ENCODE measurements at places on chromosomes 11 and 22. TPM values are rescaled to one million over a fixed set of nuclear protein-coding genes. Genes with fewer than 3 reads are reported as not detected.

Gene PELI3
- 17.3 TPM for total RNA-seq

Gene LRRC10B
- total RNA-seq: 0.16 TPM

DNA sequence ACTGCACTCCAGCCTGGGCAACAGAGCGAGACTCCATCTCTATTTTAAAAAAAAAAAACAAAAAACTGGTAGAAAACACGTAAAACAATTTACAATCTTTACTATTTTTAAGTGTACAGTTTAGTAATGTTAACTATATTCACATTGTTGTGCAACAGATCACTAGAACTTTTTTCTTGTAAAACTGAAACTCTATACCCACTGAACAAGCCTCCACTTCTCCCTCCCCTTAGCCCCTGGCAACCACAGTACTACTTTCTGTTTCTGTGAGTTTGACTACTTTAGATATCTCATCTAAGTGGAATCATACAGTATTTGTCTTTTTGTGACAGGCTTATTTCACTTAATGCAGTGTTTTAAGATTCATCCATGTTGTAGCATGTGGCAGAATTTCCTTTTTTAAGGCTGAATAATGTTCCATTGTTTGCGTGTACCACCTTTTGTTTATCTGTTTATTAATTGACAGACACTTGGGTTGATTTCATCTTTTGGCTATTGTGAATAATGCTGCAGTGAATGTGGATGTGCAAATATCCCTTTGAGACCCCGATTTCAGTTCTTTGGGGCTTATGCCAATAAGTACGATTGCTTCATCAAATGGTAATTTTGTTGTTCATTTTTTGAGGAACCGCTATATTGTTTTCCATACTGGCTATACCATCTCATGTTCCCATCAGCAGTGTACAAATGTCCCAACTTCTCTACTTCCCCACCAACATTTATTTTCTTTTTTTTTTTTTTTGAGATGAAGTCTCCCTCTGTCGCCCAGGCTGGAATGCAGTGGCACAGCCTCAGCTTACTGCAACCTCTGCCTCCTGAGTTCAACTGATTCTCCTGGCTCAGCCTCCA, 11.0 kb downstream of the DDB2 start:
- peaks cover 34% of the 10 kb centered on the region for H3K36me3 ChIP-seq
- no peak overlapping the region for H3K4me3 ChIP-seq
- H3K27ac ChIP-seq: no peak overlapping the region
- no peaks in the 10 kb centered on the region for H3K4me1 ChIP-seq
- H3K27me3 ChIP-seq: no peaks in the 10 kb centered on the region

GRCh38 chr22:23035557-23036277, 34.6 kb upstream of the GNAZ start:
- H3K27me3 ChIP-seq: peaks cover 24% of the 10 kb centered on the region
- H3K27ac ChIP-seq: no peak overlapping the region
- no peaks in the 10 kb centered on the region for H3K4me1 ChIP-seq
- no peaks in the 10 kb centered on the region for H3K36me3 ChIP-seq
- no peak for DNase-seq

GRCh38 chr11:119637481-119637880, 91.5 kb downstream of the NECTIN1 start:
- H3K36me3 ChIP-seq: no peaks in the 10 kb centered on the region
- peaks cover 1% of the 10 kb centered on the region for H3K27me3 ChIP-seq
- no peak overlapping the region for H3K4me3 ChIP-seq
- DNase-seq: no peak
- H3K27ac ChIP-seq: no peak overlapping the region
- no peaks in the 10 kb centered on the region for H3K4me1 ChIP-seq
